T1000 (cell line): ENCODE measurements at places on chromosomes 1 and 21.

GRCh38 chr1:162997499-162998285, 71.5 kb upstream of the RGS4 start:
- DNase-seq = no peak

DNA sequence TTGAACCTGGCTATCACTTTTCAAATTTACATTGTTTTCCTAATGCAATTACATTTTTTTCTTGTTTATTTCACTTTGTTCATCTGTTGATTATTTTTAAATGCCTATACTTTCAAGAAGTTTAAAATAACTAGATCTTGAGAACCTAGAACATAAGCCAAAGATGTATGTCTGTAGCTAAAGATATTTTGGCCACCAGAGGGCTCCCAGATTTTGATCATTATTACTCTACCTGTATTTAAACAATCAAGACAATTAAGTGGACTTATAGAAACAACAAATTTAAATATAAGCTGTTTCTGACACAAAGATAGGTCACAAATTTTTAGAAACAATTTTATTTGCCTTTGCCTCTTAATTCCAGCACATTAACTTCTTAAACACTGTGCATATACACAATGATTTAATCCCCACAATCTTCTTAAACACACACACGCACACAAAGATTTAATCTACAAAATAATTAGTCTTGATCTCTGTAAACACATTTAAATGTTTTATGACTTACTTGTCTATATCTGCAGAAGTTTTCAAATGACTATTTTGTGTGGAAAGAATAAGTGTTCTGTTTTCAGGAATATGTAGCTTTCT, 380.0 kb downstream of the DSCAM start:
- DNase-seq = no peak

GRCh38 chr1:205074513-205074912, 9.7 kb downstream of the TMEM81 start:
- DNase-seq = no peak

DNA sequence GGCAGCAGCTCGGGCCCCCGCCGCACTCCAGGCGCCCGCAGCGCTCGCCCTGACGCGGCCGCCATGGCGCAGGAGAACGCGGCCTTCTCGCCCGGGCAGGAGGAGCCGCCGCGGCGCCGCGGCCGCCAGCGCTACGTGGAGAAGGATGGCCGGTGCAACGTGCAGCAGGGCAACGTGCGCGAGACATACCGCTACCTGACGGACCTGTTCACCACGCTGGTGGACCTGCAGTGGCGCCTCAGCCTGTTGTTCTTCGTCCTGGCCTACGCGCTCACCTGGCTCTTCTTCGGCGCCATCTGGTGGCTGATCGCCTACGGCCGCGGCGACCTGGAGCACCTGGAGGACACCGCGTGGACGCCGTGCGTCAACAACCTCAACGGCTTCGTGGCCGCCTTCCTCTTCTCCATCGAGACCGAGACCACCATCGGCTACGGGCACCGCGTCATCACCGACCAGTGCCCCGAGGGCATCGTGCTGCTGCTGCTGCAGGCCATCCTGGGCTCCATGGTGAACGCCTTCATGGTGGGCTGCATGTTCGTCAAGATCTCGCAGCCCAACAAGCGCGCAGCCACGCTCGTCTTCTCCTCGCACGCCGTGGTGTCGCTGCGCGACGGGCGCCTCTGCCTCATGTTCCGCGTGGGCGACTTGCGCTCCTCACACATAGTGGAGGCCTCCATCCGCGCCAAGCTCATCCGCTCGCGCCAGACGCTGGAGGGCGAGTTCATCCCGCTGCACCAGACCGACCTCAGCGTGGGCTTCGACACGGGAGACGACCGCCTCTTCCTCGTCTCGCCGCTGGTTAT, 2.8 kb downstream of the KCNJ9 start:
- no peak for DNase-seq

- DNase-seq = no peak
Measured at GRCh38 chr1:27001570-27002360, 8.3 kb downstream of the TRNP1 start.
